ENCODE measurements at places on chromosomes 5 and 9.

DNA sequence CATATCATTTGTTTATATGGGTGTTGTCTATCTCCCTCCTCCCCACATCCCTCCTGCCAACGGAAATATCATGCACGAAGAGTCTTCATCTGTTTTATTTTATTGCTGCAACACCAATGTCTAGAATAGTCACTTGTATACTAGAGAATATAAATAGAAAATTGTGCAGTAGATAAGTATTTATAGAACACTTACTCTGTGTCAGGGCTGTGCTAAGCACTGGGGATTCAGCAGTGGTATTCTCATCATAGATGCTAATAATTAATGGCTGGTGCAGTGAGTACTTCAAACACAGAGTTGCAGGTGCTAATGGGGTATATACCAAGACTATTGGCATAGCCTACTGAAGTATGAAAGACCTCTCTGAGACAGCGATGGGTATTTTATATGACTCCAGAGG lies 353.5 kb upstream of the CDH6 start:
- no peak for DNase-seq

DNA sequence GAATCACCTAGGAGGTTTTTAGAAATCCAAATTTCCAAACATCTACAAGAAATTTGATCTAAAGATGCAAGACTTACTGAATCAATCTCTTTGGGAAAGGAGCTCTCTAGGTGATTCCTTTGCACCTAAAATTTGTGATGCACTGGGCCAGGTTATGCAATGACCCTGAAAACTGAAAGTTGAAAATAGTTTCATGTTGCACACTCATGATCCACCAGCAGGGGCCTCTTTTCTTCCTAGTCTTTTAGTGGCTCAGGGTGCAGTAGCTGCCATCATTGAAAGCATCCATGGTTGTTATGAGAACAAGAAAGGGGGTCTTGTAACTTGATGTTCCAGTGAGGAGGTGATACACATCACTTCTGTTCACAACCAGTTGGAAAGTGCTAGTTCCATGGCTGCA lies 486.8 kb downstream of the PSAT1 start:
- no peak for DNase-seq

- DNase-seq, result no peak
Measured at GRCh38 chr9:133519693-133520092, 5.1 kb downstream of the MYMK start.

GRCh38 chr5:157518963-157519362 lies 56.6 kb downstream of the ADAM19 start:
- no peak for DNase-seq

- peak; percentile 3 for DNase-seq
Measured at GRCh38 chr5:93385655-93386054, 195.4 kb downstream of the NR2F1-AS1 start.

DNA sequence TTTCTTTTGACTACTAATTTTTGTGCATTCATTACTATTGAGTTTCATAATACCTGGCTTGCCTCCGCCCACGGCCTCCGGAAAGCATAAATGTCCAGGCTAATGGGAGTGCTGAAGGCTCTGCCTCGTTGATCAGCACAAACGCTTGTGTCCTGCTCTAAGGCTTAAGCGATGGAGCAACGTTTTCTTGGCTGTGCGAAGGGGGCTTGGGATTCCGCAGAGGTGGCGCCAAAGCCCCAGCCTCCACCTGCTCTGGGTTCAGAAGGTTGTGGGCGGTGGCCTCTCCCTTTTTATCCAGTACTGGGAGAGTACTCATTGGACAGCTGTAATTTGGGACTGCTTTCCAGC lies 19.7 kb downstream of the ANXA2R start:
- no peak for DNase-seq

GRCh38 chr5:3023656-3024055 lies 272.2 kb upstream of the IRX2 start:
- no peak for DNase-seq

GRCh38 chr9:2785060-2785950 lies 58.6 kb downstream of the PUM3 start:
- DNase-seq, result peak; percentile 48

DNA sequence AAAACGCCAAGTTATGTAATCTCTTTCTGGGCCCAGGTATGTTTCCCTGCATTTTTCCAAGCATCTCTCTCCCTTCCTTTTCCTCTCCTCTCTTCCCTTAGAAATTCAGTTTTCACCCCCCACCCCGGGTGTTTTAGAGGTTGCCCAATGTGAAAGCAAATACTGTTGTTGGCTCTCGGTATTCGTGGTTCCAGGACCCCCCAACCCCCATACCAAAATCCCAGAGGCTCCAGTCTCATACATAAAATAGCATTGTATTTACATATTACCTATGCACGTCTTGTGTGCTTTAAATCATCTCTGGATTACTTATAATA lies 48.8 kb downstream of the ACER2 start:
- no peak for DNase-seq

DNA sequence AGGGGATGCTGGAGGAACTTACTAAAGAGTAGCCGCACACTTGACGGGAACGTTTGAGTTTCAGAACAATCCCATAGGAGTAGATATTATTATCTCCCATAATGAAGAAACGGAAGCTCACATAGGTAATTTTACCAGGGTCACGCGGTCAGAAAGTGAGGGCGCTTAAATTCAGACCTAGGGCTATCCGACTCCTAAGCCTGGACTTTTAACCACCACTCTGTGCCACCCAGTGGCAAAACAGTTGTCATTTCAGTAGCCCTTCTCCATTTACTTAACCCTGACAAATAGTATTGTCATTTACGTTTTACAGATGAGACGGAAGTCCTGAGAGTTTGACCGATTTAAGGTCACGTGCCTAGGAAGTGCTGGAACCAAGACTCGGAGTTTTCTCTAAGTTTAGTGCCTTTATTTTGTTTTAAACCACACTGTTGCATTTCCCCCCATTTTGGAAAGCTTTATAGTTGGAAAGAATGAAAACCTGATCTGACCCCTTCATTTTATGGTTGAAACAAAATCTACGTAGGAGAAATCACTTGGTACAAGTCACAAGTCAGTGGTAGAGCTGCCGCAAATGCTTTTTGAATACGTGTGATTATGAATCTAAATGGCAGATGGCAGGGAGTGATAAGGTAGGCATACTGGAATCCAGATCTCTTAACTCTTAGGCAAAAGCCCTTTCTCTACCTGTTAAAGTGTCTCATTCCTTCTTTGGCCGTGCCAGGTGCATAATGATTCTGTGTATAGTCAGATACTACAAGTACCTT lies 650 bp downstream of the MRRF start:
- no peak for DNase-seq

DNA sequence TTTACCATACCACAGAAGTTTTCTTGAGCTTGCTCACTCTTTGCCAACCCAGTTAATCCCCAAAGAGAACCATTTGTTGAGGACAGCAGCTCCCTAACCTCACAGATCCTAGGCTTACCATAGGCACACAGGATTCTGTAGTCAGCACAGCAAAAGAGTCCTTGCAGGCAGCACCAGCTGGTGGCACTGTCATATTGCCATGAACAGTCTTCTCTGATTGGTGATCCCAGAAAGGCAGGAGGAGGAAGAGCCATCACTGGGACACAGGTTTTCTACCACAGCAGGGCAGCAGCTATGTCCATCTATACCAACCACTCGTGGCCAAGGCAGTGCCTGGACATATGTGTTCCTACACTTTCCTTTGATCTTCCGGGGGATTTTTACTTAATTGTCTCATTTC lies 297.1 kb upstream of the CD180 start:
- DNase-seq, result peak; percentile 6

- no peak for DNase-seq
Measured at GRCh38 chr5:41755705-41756104, 114.5 kb downstream of the OXCT1 start.

DNA sequence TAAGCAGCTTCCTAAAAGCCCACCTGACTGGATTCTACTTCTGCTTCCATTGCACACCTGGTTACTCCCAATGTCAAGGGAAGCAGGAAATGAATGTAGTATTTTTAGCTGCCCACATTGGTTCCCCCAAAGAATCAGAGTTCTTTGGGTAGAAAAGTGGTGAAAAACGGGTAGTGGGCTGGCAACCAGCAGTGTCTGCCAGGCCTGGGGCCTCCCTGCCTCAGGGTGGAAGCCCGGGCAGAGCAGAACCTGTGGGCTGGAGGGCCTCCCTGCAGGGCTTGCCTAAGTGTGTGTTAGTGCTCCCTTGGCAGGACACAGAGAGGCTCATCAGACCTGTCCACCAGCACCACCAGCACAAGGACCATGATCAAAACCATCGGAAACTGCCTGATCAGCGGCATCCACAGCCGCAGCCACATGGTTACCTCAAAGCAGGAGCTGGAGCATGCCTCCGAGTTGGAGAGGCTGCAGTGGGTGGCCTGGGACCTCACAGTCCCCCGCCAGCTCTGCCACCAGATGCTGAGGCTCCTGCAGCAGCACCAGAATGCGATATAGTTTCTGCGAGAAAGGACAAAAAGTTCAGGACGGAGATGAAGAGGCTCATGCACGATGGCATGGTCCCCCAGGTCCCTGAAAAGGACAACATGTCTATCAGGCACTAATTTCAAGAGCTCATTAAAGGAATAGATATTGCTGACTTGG lies 72.2 kb downstream of the PTPDC1 start:
- no peak for DNase-seq

DNA sequence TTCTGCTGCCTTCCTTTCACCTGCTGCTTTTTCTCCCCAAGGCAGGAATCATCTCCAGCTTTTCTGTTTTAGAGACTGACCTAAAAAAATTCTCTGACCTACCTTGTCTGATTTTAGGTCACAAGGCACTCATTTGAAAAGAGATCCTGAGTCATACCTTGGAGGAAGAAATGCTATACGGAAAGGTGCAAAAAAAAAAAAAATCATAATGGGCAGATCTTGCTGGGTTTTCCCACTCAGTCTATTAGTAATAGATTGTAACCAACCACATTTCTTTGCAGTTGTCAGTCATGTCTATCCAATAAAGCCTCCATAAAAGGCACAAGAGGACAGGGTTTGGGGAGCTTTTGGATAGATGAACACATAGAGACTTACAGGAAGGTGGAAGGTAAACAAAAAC lies 70.0 kb downstream of the MTREX start:
- no peak for DNase-seq

- DNase-seq, result no peak
Measured at GRCh38 chr5:165015126-165015525, 1509.7 kb downstream of the MAT2B start.

DNA sequence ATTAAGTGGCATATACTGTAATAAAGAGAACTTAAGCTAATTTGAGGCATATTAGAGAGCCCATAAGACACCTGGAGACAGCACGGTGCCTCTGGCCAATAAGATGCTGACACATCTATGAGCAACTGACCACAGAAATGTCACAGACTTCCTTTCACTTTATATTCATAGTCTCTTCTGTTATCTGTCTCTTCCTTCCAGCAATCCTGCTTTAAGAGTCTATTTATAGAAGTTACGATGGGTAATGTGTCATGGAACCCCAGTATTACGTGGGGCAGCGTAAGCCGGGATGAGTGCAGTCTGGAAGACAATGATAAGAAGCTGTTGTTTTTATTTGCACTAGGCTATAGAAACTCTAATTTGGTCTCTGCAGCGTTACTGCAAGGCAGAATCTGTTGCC lies 136.8 kb downstream of the CFAP90 start:
- peak; percentile 13 for DNase-seq

GRCh38 chr9:70020217-70020616 lies 23.4 kb upstream of the MAMDC2 start:
- DNase-seq, result no peak

- no peak for DNase-seq
Measured at GRCh38 chr9:37528652-37529471, 43.1 kb downstream of the POLR1E start.

DNA sequence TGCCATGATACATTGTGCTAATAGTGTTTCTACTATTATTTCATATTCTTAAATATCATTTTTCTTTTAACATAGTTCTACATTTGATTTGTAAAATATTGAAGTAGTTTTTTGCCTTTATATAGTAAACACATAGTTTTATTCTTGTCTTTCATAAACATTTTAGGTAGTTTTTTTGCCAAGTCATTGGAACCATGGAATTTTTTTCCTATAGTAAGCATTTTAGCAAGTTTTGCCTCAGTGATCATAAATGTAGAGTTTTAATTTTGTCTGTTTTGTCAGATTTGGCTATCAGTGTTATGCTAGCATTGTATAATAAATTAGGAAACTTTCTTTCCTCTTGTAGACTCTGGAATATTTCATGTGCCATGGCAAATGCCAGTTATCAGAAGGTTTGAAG lies 137.1 kb upstream of the LPAR1 start:
- DNase-seq, result no peak

DNA sequence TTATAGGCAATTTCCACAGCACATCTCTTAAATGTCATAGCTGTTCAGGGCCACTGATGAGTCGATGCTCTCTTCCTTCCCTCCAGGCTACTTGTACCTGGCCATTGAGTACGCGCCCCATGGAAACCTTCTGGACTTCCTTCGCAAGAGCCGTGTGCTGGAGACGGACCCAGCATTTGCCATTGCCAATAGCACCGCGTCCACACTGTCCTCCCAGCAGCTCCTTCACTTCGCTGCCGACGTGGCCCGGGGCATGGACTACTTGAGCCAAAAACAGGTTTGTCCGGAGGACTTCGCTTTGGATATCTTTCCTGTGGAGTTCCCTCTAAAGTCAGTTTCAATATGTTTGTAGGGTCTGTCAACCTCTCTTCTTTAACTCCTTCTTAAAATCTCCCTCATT lies 84.3 kb downstream of the EQTN start:
- DNase-seq, result no peak

DNA sequence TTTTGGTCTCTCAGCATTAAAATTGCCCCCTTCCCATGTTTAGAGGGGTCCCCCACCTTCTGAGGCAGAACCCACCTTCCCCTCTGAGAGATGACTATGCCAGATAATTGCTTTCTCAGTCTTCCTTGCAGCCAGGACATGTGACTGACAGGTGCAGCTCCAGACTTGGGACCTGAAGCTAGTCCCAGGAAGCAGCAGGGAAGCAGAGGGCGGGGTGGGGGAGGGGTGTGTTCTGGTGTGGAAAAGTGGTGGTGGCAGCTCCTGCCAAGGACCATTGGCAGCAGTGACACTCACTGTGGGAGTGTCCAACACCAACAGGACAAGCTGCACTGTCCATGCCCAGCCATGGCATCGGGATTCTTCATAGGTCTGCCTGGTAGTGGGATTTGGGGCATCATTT lies 2.3 kb downstream of the EIF4E1B start:
- DNase-seq, result no peak
